NCI-H226 (cell line): ENCODE measurements at places on chromosomes 4 and X.

DNA sequence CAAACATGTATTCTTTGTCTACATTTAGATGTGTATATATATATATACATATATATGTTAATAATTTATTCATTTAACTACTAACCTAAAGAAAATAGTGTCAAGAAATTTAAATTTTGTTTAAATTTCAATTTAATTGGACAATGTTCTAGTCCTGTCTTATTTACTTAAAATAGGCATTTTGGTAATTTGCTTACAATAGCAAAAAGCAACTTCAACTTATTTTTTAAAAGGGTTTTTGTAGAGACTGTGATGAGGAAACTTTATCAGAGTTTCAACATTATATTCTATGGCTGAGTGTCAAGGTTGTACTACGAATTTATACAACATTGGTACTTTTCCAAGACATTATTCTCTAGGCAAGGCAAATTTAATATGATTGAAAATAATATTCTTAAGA lies 212.0 kb upstream of the ARSJ start:
- no peak for DNase-seq

DNA sequence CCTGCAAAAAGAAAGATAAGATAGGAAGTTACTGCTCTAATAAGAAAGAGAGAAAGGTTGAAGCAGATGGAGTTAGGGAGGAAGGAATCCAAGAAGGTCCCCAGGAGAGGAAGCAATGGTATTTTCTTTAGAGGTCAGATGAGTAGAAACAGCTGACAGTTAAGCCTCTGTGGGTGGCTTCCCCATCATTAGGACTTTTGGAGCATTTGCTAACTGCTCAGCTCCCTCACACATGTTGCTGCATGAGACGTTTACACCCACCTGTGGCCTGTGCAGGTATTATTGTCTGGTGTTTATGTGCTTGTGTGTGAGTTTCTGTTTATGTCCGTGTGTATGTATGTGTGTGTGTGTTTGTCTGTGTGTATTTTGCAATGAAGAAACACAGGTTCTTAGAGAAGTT lies 346.8 kb downstream of the RAB28 start:
- no peak for DNase-seq

- DNase-seq: no peak
Measured at GRCh38 chr4:70623323-70623722, 5.2 kb upstream of the ENAM start.

DNA sequence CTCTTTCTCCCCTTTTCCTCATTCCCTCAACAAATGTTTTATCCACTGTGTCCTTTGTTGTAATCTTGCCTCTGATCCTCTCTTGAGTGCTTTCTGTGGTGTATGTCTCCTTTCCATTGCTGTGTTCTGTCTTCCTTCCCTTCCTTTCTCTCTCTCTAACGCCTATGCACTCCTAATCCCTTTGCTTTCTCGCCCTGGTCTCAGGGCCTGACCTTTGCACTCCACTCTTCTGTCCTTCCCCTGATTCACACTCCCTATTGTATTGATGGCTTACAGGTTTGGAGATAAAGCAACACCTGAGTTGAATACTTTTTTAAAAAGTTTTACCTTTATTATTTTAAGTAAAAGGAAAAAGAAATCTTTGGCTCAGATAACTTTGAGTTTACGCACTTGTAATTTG lies 15.6 kb upstream of the SCOC start:
- DNase-seq: no peak

DNA sequence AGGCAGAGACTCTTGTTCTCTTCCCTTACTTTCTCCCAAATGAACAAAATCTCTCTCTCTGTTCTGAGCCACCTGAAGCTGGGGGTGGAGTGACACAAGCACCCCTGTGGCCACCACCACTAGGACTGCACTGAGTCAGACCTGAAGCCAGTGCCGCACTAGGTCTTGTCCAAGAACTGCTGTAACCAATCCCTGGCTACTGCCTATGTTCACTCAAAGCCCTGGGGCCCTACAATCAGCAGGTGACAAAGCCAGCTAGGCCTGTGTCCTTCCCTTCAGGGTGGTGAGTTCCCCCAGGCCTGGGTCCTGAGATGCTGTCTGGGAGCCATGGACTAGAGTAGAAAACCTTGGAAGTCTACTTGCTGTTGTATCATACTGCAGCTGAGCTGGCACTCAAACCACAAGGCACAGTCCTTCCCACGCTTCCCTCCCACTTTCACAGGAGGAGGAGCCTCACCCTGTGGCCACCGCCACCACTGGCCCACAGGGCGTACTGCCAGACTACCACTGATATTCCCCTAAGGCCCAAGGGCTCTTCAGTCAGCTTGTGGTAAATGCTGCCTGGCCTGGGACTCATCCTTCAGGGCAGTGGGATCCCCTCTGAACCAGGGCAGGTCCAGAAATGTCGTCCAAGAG lies 119.1 kb downstream of the RTL9 start:
- DNase-seq: no peak

- DNase-seq: no peak
Measured at GRCh38 chrX:50448565-50448964, 22.1 kb downstream of the DGKK start.

GRCh38 chr4:84496331-84496705 lies 2.8 kb downstream of the NKX6-1 start:
- DNase-seq: no peak

GRCh38 chrX:2397229-2398063 lies 103.3 kb downstream of the DHRSX start:
- no peak for DNase-seq

GRCh38 chr4:33302321-33302720 lies 2582.2 kb downstream of the PCDH7 start:
- peak; percentile 73 for DNase-seq

- peak; percentile 28 for DNase-seq
Measured at GRCh38 chrX:13864264-13864663, 47.4 kb upstream of the GPM6B start.
